Fibroblast of upper back skin (primary cell): ENCODE measurements at places on chromosomes 3 and 15.

- DNase-seq: no peak
These were observed 18.1 kb downstream of the BBX start for GRCh38 chr3:107540857-107541256.

GRCh38 chr15:65836665-65837064 lies 32.6 kb upstream of the RAB11A start:
- DNase-seq: no peak

DNA sequence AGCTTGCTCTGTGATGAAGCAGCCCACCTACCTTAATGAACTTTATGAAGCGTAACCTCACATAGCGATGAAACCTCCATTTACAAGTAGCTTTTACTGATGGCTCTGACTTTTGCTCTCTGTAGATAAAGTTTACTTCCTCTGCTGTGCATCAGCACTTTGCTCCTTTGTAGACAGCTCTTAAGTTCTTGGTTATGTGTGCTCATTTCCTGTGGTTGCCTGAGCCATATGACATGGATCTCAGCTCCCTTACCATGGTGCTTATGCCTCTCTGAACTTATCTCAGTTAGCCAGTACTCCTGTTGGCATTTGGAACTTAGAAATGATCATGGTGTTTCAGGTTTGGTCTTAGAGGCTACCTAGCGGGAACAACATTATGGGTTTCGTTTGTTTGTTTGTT lies 7.8 kb downstream of the MFSD1 start:
- DNase-seq: peak; percentile 15

- peak; percentile 98 for DNase-seq
These were observed at the start of gene SGO1 for GRCh38 chr3:20185679-20186599. TSS of gene SGO1 (minus strand) at chr3:20186206. CDS start at chr3:20184027, 2,179 bp downstream.

DNA sequence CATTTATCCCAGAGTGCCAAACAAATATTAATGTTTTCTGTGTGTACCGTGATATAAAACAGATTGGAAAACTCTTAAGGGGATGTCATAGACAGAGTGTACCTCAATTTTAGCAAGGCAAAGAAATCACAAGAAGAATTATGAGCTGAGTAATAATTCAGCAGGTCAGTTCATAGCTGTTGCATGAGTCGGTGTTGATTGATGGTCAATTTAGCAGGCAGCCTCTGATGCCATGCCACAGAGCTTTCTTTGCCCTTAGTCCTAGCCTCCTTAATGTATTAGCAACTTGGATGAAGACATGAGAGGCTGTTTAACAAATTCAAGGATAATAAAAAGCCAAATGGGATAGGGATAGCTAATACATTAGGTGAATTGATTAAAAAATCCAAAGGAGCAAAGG lies 6.8 kb downstream of the SLC35A5 start:
- peak; percentile 34 for DNase-seq

- no peak for DNase-seq
These were observed 180.7 kb upstream of the SYNPR start for GRCh38 chr3:63097396-63097795.

DNA sequence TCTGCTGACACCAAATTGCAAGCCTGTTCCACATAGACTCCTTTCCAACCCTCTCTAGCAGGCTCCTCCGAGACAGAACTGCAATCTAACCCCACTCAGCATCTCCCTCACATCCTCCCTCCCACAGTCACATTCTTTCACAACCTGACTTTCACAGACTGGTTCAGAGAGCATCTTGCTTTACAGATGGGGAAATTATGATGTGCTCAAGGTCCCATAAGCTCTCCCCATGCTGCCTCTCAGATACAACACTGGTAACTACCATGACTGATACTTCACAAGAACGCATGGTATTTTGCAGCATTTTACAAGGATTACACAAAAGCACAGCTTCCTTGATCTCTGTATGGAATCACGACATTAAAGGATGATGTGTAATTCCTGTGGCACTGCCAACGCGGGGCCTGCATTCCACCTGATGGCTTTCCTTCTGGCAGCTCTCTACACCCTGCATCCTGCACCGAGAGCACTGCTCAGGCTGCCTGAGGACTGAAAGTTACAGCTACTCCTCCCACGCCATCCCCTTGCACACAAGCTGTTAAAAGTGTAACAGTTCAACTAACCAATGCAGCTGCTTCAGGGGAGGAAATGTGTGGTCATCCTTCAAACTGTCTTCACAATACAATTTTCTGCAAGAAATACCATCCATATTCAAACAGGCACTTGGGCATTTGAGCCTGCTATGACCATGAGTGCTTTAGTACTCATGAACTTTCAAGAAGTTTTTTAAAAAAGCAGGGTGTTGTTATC lies 27.6 kb downstream of the TBC1D2B start:
- peak; percentile 91 for DNase-seq

- no peak for DNase-seq
These were observed 443.3 kb downstream of the MAGI1 start for GRCh38 chr3:65595222-65596028.

GRCh38 chr3:151377768-151378385 lies 6.7 kb downstream of the P2RY12 start:
- DNase-seq: no peak

DNA sequence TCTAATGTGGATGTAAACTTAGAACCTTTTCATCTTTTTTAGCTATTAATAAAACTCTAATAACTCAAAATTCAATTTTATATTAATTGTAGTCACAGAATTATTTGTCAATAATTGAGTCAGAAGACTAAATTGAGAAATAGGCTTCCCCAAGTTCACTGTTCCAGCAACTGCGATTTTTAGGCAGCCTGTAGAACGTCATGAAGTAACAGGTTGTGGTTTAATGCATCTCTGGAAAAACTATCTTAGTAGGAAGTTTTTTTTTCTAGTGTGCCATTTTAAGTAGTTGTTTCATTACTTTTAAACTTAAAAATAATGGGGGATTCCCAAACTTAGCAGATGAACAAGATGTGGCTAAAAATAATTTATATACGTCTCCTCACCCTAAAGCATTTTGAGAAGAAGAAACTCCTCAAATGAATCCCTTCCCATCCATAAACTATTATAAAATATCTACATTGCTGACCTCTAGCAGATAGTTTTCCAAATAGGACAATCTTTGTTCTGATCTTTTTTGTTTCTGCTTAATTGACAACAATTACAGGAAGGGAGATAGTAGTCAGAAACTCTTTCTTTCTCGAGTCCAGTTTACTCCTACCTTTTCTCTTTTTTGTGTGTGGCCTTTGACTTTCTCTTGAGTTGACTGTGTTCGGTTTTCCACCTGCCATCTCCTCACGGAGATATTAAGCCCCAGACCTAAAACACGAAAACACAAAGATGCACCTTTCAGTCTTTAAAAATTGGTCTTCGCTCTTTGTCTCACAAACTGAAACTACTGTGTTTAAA lies 43.1 kb downstream of the LRCH3 start:
- DNase-seq: no peak

- DNase-seq: no peak
These were observed 1.4 kb downstream of the NR1I2 start for GRCh38 chr3:119783255-119783654.

- DNase-seq: peak; percentile 70
These were observed 69.7 kb upstream of the UBE3A start for GRCh38 chr15:25508369-25509002.

GRCh38 chr3:190326361-190326760 lies 4.1 kb upstream of the CLDN1 start:
- DNase-seq: no peak

DNA sequence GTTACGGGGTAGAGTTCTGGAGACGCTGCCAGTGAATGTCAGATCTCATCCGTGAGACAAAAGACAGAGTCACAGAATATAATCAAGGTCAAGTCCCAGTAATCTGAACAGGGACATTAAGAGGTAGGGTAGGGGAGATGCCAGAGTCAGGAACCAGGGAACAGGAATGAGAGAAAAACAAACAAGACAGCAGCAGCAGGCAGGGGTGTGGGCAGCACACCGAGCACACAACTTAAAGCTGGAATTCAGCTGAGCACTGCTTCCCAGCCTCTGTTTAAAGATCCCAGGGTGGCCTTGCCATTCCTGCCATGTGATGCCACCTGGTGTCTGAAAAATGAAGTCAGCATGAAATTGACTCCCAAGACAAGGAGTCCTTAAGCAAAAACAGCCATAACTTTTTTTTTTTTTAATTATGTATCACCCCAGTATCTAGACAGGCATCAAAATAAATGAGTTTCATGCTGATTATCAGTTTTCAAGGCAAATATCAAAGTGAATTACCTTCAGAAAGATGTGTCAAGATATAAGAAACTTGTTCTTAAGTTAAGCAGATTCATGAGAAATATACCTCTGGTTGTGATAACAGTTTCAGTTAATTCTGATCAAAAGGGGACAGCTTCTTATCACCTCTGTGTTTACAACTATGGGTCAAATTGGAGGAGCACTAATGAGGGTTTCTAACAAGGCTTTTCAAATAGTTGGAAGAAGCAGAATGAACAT lies 203.7 kb downstream of the SLC9A9 start:
- DNase-seq: peak; percentile 75

- no peak for DNase-seq
These were observed 42.2 kb upstream of the ZBTB38 start for GRCh38 chr3:141326123-141326522.

- no peak for DNase-seq
These were observed 356.3 kb downstream of the FOXP1 start for GRCh38 chr3:71227270-71227661.

GRCh38 chr15:98881526-98882520 lies 125.8 kb downstream of the PGPEP1L start:
- peak; percentile 80 for DNase-seq

DNA sequence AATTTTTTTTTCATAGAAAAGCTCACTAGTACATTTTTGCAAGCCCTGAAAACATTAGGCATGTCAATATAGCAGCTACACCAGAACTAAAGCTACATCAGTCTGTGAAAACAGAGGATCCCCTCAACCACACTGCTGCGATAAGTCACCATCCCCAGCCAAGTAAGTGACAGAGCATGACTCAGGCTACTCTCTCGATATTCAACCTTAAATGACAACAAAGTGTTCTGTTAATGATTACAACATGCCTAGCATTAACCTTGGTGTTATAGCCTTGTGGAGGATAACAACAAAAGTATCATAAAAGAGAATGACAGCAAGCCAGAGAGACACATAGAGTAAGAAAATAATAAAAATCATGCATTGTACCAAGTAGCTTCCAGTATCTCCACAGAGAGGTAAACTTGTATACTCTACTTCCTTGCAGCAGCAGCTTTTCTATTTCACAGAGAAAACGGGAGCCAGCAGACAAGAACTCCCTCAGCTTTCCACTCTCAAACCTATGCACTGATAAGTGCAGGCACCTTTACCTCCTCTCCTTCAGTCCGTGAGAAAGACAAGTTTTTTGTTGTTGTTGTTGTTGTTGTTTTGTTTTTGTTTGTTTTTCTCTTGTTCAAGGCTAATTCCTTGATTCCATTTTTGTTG lies 76.6 kb downstream of the GBE1 start:
- DNase-seq: peak; percentile 35

- peak; percentile 58 for DNase-seq
These were observed 198.5 kb downstream of the CDIN1 start for GRCh38 chr15:36777926-36778325.

DNA sequence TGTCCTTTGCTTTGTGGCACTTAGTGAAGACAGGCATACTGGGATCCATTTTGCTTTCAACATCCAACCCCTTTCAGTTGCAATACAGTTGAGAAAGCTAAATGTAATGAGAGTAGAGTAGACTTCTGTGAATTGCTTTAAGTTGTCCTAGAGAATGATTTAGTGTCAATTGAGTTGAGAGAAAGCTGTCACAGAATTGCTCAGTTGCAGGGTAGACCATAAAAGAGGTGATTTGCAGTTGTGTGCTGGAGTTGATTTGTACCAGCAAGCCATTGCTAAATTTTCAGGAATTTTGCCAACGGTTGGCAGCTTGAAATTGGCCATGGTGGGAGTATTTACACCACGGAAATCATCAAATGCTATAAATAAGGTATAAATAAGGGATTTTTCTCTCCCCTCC lies 2.2 kb downstream of the ABHD5 start:
- no peak for DNase-seq

DNA sequence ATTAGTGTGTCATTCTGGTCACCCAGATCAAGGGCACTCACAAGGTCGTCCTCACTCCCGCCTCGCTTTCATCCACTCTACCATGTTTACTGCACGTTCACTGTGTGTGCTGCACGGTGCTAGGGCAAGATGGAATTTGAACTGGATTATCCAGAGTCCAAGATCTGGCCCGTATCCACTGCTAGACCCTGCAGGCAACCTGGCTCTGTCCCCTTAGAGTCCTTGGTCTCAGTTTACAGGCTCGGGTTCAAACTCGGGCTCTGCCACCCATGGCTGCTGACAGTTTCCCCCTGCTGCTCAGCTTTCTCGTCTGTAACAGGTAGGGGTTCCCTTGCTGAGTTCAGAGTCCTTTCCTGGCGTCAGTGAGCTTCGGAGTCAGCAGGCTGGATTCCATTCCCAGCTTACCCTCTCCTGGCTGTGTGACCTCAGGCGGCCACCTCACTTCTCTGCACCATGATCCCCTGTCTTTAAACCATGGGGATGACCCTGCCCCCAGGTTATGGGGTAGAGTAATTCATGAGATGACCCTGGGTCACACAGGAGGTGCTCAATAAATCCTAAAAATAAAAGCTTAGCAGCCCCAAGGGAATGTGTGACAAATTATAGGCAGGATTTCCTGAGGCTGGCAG lies 79.6 kb upstream of the SLC6A6 start:
- DNase-seq: no peak

GRCh38 chr15:70503073-70503745 lies 260.1 kb downstream of the UACA start:
- DNase-seq: no peak

- DNase-seq: no peak
These were observed 22.0 kb downstream of the SLC15A2 start for GRCh38 chr3:121916189-121916588.

DNA sequence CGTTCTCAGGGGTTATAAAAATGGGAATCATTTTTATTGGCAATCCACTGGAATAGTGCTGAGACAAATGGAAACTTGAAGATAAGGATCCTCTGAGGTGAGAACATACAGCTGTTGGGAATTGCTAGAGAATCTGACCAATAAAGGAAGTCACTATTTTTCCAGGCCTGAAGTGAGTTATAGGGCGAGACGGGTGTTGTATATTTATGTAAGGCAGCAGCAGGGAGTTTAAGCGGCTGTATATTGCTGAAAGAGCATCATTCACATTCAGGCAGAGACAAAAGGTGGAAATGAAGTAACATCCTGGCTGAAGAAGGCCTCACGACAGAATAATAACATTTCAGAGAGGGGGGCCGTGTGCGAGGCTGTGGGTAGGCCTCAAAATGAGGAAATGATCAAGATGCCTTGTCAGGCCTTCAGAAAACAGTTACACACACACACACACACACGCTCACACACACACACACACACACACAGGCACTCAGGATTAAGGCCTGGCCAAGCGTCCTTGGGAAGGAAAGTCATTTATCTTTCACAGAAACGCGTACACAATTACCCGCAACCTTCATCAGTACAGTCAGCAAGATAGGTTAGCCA lies 964.9 kb upstream of the NR2F2 start:
- no peak for DNase-seq

DNA sequence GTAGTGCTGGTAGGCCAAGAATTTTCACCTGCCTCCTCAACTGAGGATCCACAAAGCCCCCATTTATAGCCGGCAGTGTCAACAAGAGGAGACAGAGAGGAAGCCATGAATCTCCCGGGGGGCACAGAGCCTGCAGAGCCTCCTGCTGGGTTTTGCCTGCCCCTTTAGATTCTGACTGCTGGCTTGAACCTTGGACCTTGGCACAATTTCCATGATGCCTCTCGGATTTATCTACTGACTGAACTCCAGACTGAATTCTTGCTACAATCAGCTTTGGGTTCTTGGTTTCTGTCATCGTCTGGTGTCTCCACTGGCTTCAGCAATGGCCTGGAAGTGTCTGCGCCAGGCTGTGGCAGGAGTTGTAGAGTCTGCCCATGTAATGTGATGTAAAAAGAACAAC lies 80.7 kb downstream of the GPR156 start:
- DNase-seq: no peak
